ENCODE measurements at places on chromosomes 1 and 21.

DNA sequence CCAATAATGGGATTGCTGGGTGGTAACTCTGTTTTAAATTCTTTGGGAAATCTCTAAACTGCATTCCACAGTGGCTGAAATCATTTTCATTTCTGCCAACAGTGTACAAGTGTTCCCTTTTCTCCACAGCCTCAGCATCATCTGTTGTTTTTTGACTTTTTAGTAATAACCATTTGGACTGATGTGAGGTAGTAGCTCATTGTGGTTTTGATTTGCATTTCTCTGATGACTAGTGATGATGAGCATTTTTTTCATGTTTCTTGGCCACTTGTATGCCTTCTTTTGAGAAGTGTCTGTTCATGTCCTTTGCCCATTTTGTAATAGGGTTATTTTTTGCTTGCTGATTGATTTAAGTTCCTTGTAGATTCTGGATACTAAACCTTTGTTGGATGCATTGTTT, 131.9 kb upstream of the B3GALT2 start:
- DNase-seq, result no peak

DNA sequence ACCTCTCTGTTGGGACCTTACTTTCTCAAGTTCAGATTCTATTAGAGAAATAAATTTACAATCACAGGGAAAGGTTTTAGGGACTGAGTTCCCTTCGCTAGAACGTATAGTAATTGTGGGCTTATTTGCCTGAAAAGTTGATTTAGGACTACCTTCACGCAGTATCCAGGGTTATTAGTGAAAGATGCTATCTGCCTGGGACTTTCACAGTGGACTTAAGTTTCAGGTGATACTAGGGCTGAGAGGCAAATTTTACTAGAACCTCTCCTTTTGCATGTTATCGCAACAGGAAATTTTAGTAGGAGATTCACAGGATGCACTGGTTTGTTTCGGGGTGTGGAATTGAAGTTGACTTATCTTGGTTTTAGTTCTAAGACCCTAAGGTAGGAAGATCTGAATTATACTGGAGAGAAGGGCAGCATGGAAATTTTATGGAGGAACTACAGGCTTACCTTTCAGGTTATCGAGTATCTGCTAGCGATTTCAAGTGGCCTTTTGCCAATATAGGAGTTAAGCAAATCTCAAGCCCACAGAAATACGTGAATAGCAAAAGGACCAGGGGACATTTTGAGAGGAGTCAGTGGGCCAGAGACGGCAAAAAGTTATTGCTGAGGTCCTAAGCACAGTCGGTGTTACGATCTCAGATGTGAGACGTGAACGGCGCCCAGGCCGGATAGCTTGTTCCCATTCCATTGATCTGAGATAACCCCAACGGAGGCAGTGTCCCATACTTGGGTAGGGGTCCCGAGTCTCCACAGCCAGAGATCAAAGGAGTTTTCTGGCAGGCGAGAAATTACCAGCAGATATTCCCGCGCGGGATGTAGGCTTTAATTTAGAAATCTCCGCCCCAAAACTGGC, 723 bp upstream of the GNAI3 start:
- no peak for DNase-seq

GRCh38 chr1:191669629-191670028, 488.6 kb upstream of the RGS18 start:
- no peak for DNase-seq

DNA sequence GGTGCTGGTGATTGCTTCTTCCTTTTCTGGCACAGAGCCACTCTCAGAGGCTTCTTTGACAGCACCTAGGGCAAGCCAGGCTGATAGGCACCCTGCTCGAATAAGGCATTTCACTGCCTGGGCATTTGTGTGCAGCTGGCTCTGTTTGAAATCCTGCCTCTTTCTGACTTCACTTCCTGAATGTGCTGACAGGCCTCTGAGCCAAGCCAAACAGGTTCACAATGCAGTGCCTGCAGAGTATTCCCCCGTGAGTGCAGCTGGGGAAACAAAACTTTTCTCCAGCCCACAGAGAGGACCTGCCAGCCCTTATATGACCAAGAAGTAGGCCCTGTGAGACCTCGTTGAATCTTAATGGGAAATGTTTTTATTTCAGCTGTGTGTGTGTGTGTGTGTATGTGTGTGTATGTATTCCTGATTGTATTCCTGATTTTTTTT, 10.4 kb downstream of the JUN start:
- DNase-seq, result peak; percentile 66

GRCh38 chr1:28926629-28927265, 12.4 kb downstream of the EPB41 start:
- peak; percentile 27 for DNase-seq

Measured in cardiac muscle cell (in vitro differentiated cells and primary cell).